Forelimb muscle (tissue), 1 donor: ENCODE measurements at places on chromosomes 12 and 14. TPM values are rescaled to one million over a fixed set of nuclear protein-coding genes. Genes with fewer than 3 reads are reported as not detected.

GRCh38 chr14:100701314-100701713, 25.4 kb upstream of the DLK1 start:
- DNase-seq, result no peak

GRCh38 chr12:95574799-95575452, 23.6 kb upstream of the USP44 start:
- DNase-seq, result no peak

DNA sequence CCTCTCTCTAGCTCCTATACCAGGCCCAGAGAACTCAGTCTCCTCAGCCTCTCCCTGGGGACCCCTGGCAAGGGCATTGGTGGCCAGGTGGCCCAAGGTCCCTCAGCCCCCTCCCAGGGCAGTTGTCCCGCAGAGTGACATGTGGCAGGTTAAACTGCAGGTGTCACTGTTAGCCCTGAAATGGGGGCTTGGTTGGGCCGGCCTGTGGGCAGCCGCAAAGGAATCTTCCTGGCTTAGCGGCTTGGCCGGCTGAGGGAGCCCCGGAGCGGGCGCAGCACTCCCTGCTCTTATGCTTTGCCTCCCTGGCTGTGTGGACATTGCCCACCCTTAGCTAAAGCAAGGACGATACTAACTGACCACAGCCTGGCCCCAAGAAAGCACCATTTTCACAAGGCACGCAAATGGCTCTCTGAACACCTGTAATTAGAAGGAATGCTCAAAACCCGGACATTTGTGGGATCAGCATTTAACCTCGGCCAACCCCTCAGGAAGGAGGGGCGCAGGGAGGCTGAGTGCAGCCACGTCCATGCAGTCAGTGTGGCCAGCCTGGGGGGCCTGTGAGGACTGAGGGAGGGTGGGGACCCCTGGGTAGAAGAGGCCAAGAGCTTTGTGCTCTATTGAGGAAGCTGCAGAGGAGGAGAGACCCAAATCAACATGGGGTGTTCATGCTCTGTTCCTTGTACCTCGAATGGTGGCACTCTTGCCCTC, 82.2 kb downstream of the PAPOLA start:
- no peak for DNase-seq

- DNase-seq, result no peak
Measured at GRCh38 chr14:45838597-45838996, 585.6 kb upstream of the MIS18BP1 start.

GRCh38 chr12:68975811-68976210, 42.8 kb upstream of the CPM start:
- no peak for DNase-seq

GRCh38 chr12:27555925-27556778, 32.1 kb downstream of the PPFIBP1 start:
- no peak for DNase-seq

- no peak for DNase-seq
Measured at GRCh38 chr14:104136472-104137296, 1.7 kb upstream of the KIF26A start.

The CDKL1 gene
- polyA plus RNA-seq, result 3.7 TPM
